NCI-H2029 (cell line): ENCODE measurements at places on chromosomes 4 and X.

DNA sequence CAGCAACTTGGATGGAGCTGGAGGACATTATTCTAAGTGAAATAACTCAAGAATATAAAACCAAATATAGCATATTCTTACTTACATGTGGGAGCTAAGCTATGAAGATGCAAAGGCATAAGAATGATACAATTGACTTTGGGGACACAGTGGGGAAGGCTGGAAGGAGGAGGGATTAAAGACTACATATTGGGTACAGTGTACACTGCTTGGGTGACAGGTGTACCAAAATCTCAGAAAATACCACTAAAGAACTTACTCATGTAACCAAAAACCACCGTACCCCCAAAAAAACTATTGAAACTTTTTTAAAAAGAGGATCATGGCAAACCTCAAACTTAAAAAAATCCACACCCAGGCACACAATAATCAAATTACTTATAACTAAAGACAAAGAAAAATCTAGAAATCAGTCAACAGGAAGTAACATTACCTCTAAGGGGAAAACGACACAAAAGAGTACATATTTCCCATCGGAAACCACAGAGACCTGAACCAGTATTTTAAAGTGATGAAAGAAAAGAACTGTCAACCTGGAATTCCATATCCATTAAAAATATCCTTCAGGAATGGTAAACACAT lies 241.8 kb downstream of the PRDM5 start:
- DNase-seq = no peak

GRCh38 chrX:973010-973632 lies 239.3 kb downstream of the CRLF2 start:
- DNase-seq = no peak

DNA sequence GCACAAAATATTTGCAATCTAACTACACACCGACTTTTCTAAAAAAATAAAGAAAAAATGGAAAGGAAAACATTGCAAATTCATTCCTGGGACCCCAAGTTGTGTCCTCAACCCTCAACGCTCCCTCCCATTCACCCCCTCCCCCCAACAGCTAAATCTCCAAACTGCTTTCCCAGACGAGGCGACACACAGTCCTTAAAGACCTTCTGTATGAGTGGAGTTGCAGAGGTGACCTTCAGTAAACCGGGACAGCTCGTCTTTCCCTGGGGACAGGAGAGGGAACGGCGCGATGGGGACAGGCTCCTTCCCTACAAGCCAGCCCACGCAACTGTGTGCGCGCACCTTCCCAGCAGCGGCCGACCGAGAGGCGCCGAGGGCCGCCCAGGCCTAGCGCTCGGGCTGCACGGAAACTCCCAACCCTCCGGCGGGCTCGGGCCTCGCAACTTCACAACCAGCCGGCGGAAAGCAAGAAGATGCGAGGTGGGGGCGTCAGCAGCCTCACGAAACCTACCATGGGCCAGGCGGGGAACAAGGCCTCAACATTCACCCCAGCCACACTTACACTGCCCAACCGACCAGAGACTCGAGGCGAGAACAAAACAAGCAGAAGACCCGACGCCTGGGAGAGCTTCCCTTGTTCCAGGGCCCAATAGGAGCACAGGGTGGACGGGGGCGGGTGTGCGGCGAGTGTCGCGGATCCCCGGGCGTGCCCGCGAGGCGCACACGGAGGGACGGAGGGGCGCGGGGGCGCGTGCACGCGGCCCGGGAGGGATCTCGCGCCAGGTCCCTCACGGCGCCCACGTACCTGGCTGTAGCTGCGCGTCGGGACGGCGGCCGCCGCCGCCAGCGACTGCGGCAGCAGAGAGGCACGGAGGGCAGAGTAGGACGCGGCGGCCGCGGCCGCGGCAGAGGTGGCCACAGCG lies 763 bp downstream of the GRSF1 start:
- DNase-seq = peak; percentile 57

GRCh38 chr4:139764182-139764581 lies 98.6 kb downstream of the MGST2 start:
- no peak for DNase-seq

GRCh38 chrX:131626681-131627296 lies 82.9 kb downstream of the OR13H1 start:
- DNase-seq = no peak

DNA sequence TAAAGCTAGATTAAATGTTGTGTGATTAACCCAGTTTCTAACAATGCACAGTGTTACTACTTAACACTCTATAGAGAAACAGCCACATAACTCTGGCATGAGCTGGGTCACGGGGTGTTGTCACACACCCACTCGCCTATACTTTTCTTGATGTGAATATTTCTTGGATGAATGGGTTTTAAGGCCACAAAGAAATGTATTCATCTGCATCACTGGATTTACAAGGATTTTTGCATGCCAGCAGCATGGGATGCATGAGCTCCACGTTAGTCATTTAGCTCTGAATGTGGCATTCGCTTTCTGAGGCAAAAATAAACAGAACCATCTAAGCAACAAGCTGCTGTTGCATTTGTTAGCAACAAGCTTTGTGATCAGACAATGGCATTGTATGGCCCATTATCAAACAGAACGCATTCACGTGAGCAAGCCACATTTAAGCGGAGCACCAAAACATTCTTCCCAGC lies 89.7 kb downstream of the LRP2BP start:
- no peak for DNase-seq

GRCh38 chr4:44738615-44739014 lies 12.3 kb upstream of the GNPDA2 start:
- no peak for DNase-seq

DNA sequence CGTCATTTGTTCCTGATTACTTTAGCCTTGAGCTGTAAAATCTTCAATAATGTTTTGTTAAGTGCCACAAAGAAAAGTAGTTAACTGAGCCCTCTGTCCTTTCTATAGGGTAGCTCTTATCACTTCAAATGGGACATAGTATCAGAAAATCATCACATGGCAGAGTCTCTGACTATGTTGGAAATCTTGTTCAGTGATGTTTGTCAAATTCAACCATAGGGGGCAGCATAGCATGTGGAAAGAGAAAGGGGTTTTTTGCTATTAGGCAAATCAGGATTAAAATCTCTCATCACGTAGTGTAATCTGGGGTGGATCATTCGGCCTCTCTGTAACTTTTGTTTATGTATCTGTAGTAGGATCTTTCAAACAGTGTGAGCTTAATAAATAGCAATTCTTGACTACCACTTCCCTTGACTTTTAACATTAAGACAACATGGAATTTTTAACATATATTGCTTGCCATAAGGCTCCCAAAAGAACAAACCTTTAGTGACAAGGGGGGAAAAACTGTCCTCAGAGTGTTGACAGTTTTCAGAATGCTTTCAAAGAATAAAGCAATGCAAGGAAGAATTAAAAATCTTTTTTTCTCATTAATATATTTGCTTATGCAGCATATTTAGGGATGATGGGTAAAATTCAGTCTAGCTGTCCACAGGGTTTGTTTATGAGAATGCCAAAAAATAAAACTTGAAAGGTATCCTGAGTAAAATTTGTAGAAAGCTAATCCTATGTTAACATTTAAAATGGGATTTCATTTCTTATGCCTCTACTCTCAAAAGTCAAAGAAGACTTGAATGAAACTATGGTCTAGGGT lies 127.2 kb downstream of the FBXW7 start:
- DNase-seq = no peak

DNA sequence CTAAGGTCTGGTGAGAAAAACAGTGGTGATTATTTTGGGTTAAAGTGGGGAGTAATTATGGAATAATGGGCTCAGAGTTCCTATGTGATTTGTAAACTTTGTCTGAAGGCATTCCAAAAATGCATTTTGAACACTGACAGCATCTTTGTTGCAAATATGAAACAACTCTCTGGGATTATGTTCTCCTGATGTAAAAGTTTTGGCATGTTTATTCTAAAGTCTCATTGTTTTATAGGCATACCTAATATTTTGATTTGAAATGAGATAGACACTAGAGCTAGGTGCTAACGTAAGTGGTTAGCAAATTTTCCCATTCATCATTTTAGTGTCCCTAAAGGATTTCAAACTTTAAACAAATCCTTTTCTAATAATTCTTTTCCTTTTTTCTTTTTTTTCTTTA lies 140.9 kb upstream of the ANXA3 start:
- no peak for DNase-seq

GRCh38 chrX:71111921-71112431 lies 599 bp upstream of the IL2RG start:
- no peak for DNase-seq

GRCh38 chr4:95627024-95627605 lies 78.3 kb upstream of the UNC5C start:
- no peak for DNase-seq

GRCh38 chr4:86482306-86483172 lies 111.6 kb upstream of the PTPN13 start:
- DNase-seq = no peak

- DNase-seq = no peak
These were observed 57.2 kb downstream of the DIPK2B start for GRCh38 chrX:45143455-45143854.

- no peak for DNase-seq
These were observed 46.5 kb downstream of the TMA16 start for GRCh38 chr4:163540977-163541376.

DNA sequence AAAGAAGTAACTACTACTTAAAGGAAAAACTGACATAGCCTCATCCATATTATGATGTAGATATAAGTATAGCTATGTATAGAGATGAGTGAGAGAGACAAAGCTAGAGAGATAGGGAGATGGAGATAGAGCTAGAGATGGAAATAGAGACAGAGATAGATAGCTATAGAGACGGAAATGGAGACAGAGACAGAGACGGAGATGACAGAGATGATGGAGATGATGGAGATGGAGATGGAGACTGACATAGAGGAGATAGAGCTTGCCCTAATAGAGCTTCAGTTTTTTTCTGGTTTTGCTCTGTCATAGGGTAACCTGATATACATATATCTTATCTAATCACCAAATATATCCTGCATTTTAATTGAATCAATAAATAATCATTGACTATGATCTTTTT lies 4.3 kb downstream of the EDNRA start:
- no peak for DNase-seq

DNA sequence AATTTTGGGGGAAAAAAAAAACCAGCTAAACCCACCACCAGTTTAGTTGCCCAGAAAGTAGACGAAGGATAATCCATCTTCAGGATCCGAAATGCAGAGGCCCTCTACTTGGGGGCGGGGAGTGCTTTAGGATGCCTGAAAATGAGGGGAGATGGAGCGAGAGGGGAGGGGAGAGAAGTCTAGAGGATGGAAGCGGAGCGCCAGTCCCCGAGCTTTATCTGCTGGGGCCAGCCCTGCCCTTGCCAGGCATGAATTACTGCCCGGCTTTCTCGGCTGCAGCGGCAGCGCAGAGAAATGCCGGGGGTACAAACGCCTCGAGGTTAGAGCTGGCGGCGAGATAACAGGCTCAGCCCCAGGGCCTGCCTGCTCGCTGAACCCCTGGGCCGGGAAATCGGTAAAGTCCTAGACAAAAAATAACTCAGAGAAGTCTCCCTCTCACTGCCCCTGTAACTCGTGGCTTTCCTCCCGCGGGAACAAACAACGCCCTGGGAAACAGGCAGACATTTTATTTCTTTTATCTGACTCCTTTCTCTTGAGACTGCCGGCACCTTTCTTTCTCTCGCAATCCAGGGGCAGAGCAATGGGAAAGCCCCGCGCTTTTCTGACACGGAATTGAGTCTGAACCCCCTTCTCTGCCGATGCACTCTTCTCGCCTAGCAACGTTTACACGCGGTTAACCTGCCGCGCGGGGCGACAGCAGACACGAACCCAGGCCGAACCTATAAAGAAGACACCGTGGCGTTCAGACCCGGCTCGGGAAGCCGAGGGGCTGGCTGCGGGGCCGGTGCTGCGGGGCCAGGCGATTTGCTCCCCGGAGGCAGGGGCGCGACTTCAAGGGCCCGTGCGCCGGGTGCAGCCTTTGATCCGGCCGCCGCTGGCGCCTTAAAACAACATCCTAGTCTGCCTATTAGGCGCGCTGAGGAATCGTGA lies 3.1 kb upstream of the MSX1 start:
- DNase-seq = no peak

DNA sequence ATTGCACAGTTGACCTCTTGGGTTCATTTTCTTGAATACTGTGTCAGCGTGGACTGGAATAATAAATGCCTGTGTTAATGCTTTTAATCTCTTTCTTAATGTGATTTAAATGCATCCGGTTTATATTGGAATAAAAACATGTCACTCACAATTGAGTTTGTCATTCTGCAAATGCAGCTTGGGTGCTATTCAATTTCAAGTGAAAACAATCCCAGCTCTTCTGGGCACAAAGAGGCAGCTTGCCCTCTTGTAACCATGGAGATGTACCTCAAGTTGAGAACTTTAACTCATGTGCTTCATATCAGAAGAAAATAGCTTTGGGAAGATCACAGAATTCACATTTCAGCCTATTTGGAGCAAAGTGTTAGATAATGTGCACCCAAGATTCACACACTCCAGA lies 355.7 kb upstream of the GNPDA2 start:
- DNase-seq = no peak

DNA sequence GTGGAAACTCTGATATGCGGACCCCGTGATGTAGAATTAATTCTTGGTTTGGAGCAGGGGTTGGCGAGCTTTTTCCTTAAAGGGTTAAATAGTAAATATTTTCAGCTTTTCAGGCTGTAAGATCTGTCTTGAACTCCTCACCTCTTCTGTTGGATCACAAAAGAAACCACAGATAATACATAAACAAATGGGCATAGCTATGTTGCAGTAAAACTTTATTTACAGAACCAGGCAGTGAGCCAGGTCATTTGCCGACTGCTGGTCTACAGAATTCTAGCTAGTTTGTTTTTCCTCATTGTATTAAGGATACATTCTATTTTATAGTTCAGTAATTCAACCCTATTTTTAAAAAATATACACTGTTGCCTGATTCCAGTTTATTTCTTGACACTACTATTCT lies 116.6 kb downstream of the PAPSS1 start:
- DNase-seq = no peak

- no peak for DNase-seq
These were observed 243.3 kb downstream of the ARAP2 start for GRCh38 chr4:36000941-36001557.

DNA sequence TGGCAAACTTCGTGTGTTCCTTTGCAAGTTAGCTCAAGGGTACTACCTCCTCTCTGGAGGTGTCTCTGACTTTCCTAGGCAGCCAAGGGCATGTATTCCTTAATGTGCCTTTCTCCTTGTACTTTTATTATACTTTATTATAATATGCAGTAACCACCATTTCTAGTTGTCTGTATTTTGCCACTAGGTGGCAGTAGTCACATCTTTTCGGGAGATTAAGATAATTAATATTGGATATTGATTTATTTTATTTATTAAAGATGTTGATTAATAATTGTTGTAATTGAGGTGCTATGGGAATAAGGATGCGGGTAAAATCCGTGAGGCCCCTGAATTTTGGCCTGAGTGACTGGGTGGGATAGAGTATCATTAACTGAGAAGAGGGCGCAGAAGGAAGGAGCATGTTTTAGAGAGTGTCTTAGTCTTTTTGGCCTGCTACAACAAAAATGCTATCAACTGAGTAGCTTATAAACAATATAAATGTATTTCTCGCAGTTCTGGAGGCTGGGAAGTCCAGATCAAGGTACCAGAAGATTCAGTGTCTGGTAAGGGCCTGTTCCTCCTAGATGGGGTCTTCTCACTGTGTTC lies 153.3 kb downstream of the TMEM164 start:
- peak; percentile 1 for DNase-seq
